SK-N-DZ (cell line): ENCODE measurements at places on chromosomes 12 and 14.

GRCh38 chr14:31950764-31951637, 126.1 kb upstream of the ARHGAP5 start:
- peak; percentile 67 for DNase-seq

DNA sequence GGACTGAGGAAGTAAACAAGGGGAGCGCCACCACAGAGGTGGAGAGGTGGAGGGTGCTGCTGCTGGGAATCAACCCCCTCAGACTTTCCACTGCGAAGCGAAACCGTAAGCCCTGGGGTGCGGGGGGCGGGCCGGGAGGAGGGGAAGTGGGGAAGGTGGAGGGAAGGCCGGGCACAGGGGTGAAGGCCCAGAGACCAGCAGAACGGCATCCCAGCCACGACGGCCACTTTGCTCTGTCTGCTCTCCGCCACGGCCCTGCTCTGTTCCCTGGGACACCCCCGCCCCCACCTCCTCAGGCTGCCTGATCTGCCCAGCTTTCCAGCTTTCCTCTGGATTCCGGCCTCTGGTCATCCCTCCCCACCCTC, at the start of gene LAG3:
Gene LAG3, plus strand, starts transcription at position 190 of the 365 bp plus-strand sequence. CDS start 333 bp downstream, outside the sequence.
- no peak for DNase-seq

- DNase-seq, result no peak
Measured at GRCh38 chr12:40971911-40972310, 216.2 kb upstream of the PDZRN4 start.

GRCh38 chr12:28552251-28552970, 362.2 kb downstream of the CCDC91 start:
- no peak for DNase-seq
